ENCODE measurements at places on chromosomes 2 and 18. TPM values are rescaled to one million over a fixed set of nuclear protein-coding genes. Genes with fewer than 3 reads are reported as not detected.

DNA sequence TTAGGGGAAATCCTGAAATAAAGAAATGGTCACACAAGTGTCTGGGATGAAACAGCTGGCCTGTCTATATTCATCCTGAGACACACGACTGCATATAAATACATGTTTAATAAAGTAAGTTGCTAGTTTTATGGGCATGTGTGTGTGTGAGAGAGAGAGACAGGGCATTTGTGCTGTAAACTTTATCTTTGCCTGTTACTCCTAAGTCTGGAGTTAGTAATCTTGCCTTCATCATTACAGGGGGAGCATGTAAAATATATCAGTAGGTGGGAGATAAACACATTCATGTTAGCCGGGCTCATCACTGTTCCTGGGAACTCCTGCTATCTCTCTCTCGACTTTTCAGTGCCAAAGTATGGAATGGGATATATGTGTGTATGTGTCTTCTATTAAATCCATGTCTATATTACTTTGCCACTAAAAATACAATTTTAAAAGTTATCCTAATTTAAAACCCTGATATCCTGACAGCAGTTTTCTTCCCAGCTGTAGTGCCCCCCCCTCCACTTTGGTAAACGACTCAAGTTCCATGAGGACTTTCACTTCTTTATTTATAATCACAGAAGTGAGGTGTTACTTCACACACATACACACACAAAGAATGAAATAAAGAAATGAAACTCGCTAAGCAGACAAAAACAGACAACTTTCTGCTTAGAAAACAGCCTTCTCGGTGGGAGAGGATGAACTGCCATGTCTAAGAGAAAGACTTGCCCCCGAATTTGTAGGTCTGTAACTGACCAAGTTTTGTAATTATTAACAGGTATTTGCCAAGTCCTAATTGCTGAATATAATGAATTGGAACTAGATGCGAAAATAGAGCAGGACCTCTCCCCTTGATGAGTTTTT is 947 bp downstream of the ZEB2 start:
- no peak for DNase-seq
- H3K27me3 ChIP-seq: peaks cover 61% of the 10 kb centered on the region
- no peak overlapping the region for H3K4me3 ChIP-seq
- H3K36me3 ChIP-seq: peaks cover 2% of the 10 kb centered on the region

GRCh38 chr2:226087505-226088365 is 688.2 kb downstream of the NYAP2 start:
- H3K36me3 ChIP-seq: no peaks in the 10 kb centered on the region
- no peaks in the 10 kb centered on the region for H3K27me3 ChIP-seq
- no peak overlapping the region for H3K27ac ChIP-seq
- no peak overlapping the region for H3K4me3 ChIP-seq
- H3K4me1 ChIP-seq: no peaks in the 10 kb centered on the region

DNA sequence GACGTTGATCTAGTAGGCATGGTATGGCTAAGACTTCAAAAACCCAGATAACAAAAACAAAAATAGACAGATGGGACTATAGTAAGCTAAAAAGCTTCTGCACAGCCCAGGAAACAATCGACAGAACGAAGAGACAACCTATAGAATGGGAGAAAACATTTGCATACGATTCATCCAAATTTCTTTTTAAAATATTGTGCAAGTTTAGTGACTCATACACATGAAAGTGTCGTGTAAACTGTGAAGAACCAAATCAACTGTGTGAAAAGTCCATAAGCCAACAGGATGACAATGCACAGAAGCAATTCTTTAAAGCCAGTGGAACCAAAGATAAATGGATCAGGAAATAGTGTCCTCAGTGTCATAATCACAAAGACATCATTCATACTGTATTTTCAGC is 671.1 kb downstream of the RNF144A start:
- H3K4me3 ChIP-seq: no peak overlapping the region
- no peaks in the 10 kb centered on the region for H3K36me3 ChIP-seq
- no peak overlapping the region for H3K27ac ChIP-seq
- no peaks in the 10 kb centered on the region for H3K27me3 ChIP-seq
- H3K4me1 ChIP-seq: peaks cover 9% of the 10 kb centered on the region

GRCh38 chr2:39851651-39852110 is 72.6 kb upstream of the THUMPD2 start:
- no peak overlapping the region for H3K27ac ChIP-seq
- no peak for DNase-seq
- H3K27me3 ChIP-seq: peaks cover 17% of the 10 kb centered on the region

GRCh38 chr2:196176142-196176738 is 4.9 kb upstream of the STK17B start:
- H3K27me3 ChIP-seq: no peaks in the 10 kb centered on the region
- DNase-seq: peak; percentile 92
- H3K4me3 ChIP-seq: peak overlapping the region; percentile 60
- H3K4me1 ChIP-seq: peaks cover 72% of the 10 kb centered on the region
- peak overlapping the region; percentile 86 for H3K27ac ChIP-seq

- peaks cover 23% of the 10 kb centered on the region for H3K27me3 ChIP-seq
- H3K4me1 ChIP-seq: no peaks in the 10 kb centered on the region
- H3K27ac ChIP-seq: no peak overlapping the region
- H3K36me3 ChIP-seq: no peaks in the 10 kb centered on the region
- no peak for DNase-seq
Observed at GRCh38 chr2:178296394-178297090, 102.2 kb downstream of the OSBPL6 start.

GRCh38 chr2:40289771-40290404 is 162.0 kb downstream of the SLC8A1 start:
- peak overlapping the region; percentile 6 for H3K27ac ChIP-seq
- no peak for DNase-seq
- H3K36me3 ChIP-seq: no peaks in the 10 kb centered on the region
- H3K4me3 ChIP-seq: peak overlapping the region; percentile 56
- H3K27me3 ChIP-seq: no peaks in the 10 kb centered on the region

- H3K27me3 ChIP-seq: no peaks in the 10 kb centered on the region
- DNase-seq: no peak
- H3K4me1 ChIP-seq: no peaks in the 10 kb centered on the region
- no peak overlapping the region for H3K27ac ChIP-seq
- no peak overlapping the region for H3K4me3 ChIP-seq
Observed at GRCh38 chr18:61738042-61738441, 154.8 kb downstream of the RNF152 start.

DNA sequence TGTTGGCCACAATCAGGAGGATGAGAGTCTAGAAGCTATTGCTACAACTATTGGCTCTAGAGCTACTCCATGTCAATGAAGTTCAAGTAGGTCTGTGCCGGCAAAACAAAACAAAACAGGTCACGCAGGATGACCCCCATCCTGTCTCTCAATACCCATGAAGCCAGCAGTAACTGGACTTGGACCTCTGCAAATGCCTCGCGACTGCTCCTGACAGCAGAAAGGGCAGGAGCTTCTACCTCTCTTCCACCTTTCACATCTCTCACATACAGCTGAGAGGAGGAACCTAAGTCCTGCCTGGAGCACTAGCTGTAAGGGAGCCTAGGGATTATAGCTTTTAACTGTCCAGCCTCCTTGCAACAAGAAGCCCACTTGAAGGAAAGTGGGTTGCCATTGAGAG is 16.0 kb downstream of the PRKAG3 start:
- DNase-seq: no peak
- peaks cover 2% of the 10 kb centered on the region for H3K27me3 ChIP-seq
- H3K36me3 ChIP-seq: no peaks in the 10 kb centered on the region
- no peaks in the 10 kb centered on the region for H3K4me1 ChIP-seq
- no peak overlapping the region for H3K27ac ChIP-seq
- H3K4me3 ChIP-seq: no peak overlapping the region

NYAP2 gene
- total RNA-seq: not detected

- no peak overlapping the region for H3K4me3 ChIP-seq
- H3K4me1 ChIP-seq: peaks cover 8% of the 10 kb centered on the region
- peaks cover 18% of the 10 kb centered on the region for H3K27me3 ChIP-seq
Observed at GRCh38 chr2:112866128-112866835, 29.7 kb upstream of the IL1B start.

- H3K4me3 ChIP-seq: no peak overlapping the region
- H3K4me1 ChIP-seq: no peaks in the 10 kb centered on the region
- H3K27me3 ChIP-seq: no peaks in the 10 kb centered on the region
- no peak for DNase-seq
- H3K36me3 ChIP-seq: no peaks in the 10 kb centered on the region
Observed at GRCh38 chr18:7304061-7304370, 73.1 kb downstream of the LRRC30 start.

ERFE gene
- not detected for total RNA-seq

DNA sequence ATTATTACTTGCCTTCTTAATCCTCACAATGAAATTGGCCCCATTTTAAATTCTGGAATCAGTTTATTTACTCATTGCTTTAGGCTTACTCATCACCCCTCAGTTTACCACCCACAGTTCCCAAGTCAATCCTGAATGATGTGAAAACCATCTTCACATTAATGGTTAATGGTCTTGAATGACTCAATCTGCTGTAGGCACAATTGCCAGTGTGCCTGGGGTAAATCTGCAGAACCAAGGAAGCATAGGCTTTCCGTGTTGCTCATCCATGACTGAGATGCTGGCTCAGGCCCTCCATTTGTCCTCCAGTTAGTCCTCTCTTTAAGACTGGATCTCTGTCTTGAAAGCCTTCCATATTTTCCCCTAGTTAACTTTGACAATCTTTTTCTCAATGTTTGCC is 164.5 kb downstream of the PMAIP1 start:
- DNase-seq: no peak
- no peak overlapping the region for H3K27ac ChIP-seq
- no peaks in the 10 kb centered on the region for H3K36me3 ChIP-seq
- no peak overlapping the region for H3K4me3 ChIP-seq

IMMT gene
- total RNA-seq: 130 TPM

- H3K27me3 ChIP-seq: no peaks in the 10 kb centered on the region
- H3K36me3 ChIP-seq: no peaks in the 10 kb centered on the region
- no peak for DNase-seq
- H3K27ac ChIP-seq: no peak overlapping the region
- H3K4me3 ChIP-seq: no peak overlapping the region
Observed at GRCh38 chr2:66481100-66481549, 46.2 kb downstream of the MEIS1 start.

DNA sequence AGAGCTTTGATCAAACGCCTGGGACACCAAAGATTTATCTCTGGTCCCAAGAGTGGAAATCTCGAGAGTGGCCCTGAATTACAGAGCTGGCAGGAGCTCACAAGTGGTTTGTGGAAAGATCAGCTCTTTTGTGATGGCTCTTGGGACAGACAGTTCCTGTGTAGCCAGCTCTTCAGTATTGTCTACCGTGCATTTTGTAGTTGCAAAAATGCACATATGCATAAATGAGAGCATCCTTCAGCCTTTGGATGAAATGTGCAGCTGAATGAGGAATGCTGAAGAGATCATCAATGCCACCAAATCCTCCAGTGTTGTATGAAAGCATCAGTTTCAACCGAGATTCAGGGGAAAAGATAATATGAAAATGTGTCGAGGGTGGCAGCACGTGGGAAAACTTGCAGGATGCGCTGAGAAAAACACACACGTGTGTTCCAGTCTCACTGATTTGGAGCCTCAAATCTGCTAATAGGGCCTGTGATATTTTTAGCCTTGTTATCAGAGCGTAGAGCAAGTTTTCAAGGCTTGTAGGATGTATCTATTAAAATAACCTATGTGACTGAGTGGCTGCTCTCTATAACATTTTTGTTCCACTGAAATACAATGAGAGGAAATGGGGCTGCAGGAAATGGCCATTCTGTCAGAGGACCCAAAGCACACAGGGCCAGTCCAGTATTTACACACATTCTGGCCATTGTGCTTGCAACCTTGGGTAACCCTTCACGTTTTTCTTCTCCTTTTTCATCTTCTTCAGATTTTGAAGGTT is 138.7 kb downstream of the PRKCE start:
- no peak overlapping the region for H3K27ac ChIP-seq
- H3K4me3 ChIP-seq: no peak overlapping the region
- no peaks in the 10 kb centered on the region for H3K36me3 ChIP-seq
- H3K4me1 ChIP-seq: peaks cover 12% of the 10 kb centered on the region
- no peak for DNase-seq
- no peaks in the 10 kb centered on the region for H3K27me3 ChIP-seq

- peaks cover 10% of the 10 kb centered on the region for H3K27me3 ChIP-seq
- no peak for DNase-seq
- no peak overlapping the region for H3K27ac ChIP-seq
- no peaks in the 10 kb centered on the region for H3K36me3 ChIP-seq
- no peaks in the 10 kb centered on the region for H3K4me1 ChIP-seq
- H3K4me3 ChIP-seq: no peak overlapping the region
Observed at GRCh38 chr2:237184192-237184918, 98.7 kb downstream of the COPS8 start.

ZAP70 gene
- 337 TPM for total RNA-seq

RAB27B gene
- total RNA-seq: 4.8 TPM

SLC9A2 gene
- total RNA-seq: not detected

DNA sequence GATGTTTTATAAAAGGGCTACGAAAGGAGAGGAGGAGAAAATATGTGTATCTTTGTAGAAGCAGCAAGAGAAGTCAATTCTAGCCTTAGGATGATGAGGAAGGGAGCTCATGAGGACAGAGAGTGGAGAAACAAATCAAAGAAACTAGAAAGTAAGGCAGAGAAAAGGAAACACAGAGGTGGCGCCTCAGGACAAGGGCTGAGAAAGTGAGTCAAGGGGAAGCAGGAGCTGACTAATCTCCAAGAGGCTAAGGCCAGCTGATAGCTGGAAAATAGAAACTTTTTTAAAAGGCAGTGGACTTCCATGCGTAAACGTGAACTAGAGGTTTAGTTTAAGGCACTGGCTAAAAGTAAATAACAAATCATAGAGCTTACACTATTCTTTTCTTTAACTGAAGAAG is 173.3 kb downstream of the ANKRD44 start:
- H3K27me3 ChIP-seq: no peaks in the 10 kb centered on the region
- peaks cover 69% of the 10 kb centered on the region for H3K36me3 ChIP-seq
- no peak overlapping the region for H3K4me3 ChIP-seq
- H3K27ac ChIP-seq: peak overlapping the region; percentile 54

DNA sequence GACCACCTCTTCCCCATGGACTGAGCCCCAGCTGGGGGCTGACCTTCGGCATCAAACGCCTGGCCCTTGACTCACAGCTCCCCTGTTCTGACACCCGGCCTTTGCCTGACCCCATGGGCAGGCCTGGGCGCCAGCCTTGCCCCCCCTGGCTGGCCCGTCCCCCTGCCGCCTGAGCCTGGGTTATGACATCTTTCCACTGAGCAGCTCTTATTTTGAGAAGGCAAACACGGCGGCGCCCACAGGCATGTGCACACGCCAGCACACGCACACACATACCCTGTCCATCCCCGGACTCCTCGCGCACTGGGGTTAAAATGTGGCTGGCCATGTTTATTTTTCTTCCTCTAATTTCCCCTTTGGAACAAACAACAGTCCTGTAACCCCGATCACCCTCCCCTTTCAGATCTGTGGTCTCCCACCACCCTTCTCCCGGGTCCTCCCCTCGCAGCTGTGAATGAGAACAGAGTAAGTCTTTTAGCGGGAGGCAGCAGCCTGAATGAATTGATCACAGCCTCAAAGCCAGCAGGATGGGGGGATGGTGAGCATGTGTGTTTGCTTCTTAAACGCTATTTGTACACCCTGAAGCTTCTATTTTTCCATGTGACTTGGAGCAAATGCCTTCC is 11.8 kb upstream of the ATOH8 start:
- no peak overlapping the region for H3K4me3 ChIP-seq
- peaks cover 59% of the 10 kb centered on the region for H3K27me3 ChIP-seq
- no peaks in the 10 kb centered on the region for H3K4me1 ChIP-seq
- DNase-seq: no peak
- no peaks in the 10 kb centered on the region for H3K36me3 ChIP-seq
- H3K27ac ChIP-seq: no peak overlapping the region

ZCCHC2 gene
- total RNA-seq: 62.5 TPM

- peak overlapping the region; percentile 88 for H3K27ac ChIP-seq
- peaks cover 29% of the 10 kb centered on the region for H3K4me1 ChIP-seq
- H3K27me3 ChIP-seq: peaks cover 24% of the 10 kb centered on the region
- no peaks in the 10 kb centered on the region for H3K36me3 ChIP-seq
- peak; percentile 86 for DNase-seq
Observed at GRCh38 chr2:10493634-10494281, 45.6 kb upstream of the ODC1 start.

CYP27C1 gene
- total RNA-seq: not detected
